ENCODE measurements at places on chromosomes 3 and 15.
A peak's percentile ranks its signal among the peaks of the same experiment; 100 is the strongest.

- no peak for DNase-seq
Observed at GRCh38 chr3:66639809-66640356, 139.1 kb upstream of the LRIG1 start.

- no peak for DNase-seq
Observed at GRCh38 chr3:123070510-123070909, 3.7 kb downstream of the PDIA5 start.

- DNase-seq = no peak
Observed at GRCh38 chr15:89452330-89452836, 44.0 kb downstream of the RHCG start.

DNA sequence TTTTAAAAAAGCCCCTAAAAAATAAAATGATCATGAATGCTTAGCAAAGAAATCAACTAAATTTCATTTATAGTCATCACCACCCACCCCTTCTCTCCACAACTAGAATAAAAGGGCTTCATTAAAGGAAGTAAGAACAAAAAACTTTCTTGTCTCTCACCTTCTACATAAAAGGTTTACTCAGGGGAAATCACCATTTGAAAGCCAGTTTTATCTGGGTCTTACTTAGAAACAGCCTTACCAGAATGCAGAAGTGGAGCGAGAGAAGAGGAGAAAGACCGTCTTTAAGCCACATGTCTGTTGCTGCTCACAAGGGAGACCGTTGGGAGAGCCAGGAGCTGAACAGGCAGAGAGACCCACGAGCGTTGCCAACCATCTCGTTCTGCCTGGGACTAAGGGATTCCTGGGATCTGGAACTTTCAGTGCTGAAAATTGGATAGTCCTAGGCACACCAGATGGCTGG lies 350.1 kb upstream of the PROK2 start:
- no peak for DNase-seq

GRCh38 chr3:14458434-14459275 lies 56.2 kb downstream of the SLC6A6 start:
- no peak for DNase-seq

GRCh38 chr15:83016906-83017305 lies 5.5 kb upstream of the C15orf40 start:
- no peak for DNase-seq

DNA sequence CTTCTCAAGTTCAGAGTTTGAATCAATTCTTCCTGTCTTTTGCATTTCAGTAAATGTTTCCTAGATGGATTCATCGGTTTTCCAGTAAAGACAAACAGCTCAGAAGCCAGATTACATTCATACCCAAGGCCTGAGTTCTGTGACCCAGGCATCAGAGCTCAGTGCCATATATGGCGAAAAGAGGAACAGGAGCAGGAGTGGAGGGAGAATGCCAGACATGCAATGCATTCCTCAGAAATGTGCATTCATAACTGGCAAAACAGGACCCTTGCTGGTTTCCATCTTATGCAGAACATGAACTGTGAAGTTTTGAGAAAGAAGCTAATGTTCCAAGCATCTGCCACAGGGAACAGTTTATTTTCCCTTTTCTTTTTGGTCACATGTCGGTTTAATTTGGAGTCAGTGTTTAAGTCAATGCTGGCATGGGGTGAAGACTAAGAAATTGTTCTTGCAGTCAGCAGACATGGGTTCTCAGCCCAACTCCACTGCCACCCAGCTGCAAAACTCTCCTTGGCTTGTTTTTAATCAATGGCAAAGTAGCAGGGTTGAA lies 116.5 kb downstream of the LPP start:
- peak; percentile 86 for DNase-seq

GRCh38 chr3:194787072-194787471 lies 101.4 kb downstream of the FAM43A start:
- DNase-seq = no peak

DNA sequence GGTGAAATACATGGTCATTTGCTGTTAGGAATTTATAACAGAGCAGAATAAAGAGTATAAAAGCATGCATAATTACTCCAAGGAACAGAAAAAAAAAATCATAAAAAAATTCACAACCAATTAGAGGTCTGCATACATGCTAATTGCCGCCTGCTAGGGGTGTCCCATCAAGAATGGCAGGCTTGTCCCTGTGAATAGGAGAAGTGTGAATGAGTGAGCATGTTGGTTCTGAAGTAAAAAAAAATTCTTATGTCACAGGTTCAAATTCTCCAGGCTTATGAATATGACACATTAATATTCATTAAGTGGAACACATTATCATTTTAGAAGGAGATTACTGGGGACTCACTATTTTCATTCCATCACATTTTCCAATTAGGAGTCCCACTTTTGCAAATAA lies 822.7 kb downstream of the NTRK3 start:
- no peak for DNase-seq

GRCh38 chr3:74268753-74269152 lies 345.7 kb downstream of the CNTN3 start:
- DNase-seq = no peak

- no peak for DNase-seq
Observed at GRCh38 chr3:145457825-145458552, 703.0 kb downstream of the PLOD2 start.

DNA sequence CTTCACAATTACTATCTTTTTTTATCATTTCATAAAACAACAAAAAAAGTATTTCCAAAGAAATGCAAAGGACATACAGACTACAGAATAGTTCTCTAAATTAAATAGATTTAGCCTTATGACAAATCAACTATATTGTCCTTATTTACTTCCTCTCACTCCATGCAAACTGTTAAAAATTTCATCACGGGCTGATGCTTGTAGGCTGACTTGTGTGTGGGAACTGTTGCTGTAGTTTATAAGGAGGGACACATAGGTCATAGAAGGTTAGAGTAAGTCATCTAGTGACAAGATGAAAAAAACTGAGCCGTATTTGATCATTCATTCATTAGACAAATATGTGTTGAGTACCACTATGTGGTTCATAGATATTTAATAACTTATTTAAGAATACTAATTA lies 232.5 kb upstream of the TBL1XR1 start:
- DNase-seq = no peak

DNA sequence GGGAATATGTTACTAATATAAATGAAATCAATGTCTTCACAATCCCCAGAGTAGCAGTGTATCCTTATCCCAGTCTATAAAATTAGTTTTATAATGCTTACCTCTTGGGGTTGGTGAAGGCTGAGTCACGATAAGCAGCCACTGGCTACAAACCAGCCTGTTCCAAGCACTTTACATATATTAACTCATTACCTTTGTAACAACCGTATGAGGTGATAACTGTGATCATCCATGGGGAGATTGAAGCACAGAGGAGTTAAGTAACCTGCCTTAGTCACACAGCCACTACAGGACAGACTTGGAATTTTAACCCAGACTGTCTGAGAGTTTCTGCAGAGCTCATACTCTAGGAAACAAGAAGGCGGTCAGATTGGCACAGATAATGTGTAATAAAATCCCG lies 43.3 kb upstream of the MITF start:
- no peak for DNase-seq

DNA sequence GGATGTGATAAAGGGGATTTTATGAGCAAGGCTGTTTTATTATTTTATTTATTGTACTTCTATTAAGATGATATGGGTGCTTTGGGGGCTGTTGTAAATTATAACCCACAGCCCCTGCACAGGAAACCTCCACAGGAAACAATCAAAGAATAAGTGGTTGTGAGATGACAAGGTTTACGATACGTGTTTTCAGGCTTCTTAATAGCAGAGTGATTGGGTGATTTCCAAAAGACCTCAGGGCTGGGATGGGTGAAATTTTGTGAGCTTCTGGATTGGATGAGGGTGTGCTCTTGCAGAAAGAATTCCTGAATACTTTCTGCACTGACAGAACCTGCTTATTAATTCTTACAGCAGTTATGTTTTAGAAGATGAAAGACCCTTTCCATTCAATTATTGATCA lies 21.4 kb downstream of the CHL1 start:
- no peak for DNase-seq

DNA sequence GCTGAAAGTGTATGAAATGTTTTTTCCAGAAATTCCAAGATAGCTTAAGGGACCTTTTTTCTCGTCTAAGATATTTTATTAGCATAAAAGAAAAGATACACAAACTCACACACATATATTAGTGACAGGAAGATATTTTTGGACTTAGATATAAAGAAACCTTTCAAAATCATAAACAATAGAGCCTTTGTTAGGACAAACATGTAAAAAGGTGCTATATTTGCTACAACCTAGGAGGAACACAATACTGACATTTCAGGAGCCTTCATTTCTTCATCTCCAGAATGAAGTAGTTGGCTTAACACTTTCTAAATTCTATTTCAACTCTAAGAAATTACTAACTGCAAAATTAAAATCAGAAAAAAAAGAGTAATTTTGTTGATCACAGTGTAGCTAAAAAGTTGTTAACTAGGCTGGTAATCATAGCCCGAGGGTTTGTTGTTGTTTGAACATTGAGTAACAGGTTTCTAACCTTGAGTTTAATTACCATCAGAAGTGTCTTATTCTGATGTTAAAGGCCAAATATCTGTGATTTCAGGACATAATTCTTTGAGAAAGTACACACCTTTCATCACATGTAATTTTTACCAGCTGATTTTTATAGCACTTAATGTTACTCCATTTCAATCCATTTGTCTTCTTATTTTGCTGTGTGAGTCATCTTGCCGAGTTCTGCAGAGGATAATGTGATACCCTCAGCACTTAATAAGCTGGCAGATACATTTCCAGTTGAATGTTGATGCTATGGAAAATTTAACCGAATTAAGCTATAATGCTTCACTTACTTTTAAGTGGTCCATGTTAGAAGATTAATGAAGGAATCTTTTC lies 97.3 kb downstream of the MBNL1 start:
- DNase-seq = no peak

DNA sequence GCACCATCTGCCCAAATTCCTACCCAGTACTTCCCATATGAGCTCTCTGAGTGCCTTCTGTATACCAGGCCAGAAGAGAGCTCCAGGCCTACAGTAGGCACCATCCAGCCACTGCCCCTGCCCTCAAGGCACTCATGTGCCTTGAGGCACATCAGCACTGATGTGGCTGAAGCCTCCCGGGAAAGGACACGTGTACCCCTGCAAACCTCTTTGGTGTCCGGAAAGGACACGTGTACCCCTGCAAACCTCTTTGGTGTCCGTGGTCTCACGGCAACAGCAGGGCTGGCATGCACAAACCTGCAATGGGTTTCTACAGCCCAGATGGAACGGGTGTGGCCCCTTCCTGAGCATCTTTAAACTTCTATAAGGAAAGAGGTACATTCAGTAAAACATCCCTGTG lies 209.4 kb upstream of the IGF1R start:
- DNase-seq = no peak

GRCh38 chr3:184011937-184012889 lies 5.5 kb downstream of the ABCC5 start:
- DNase-seq = no peak

GRCh38 chr3:156594219-156594683 lies 39.3 kb upstream of the SSR3 start:
- DNase-seq = no peak

- no peak for DNase-seq
Observed at GRCh38 chr3:78951342-78951945, 816.4 kb downstream of the ROBO1 start.

DNA sequence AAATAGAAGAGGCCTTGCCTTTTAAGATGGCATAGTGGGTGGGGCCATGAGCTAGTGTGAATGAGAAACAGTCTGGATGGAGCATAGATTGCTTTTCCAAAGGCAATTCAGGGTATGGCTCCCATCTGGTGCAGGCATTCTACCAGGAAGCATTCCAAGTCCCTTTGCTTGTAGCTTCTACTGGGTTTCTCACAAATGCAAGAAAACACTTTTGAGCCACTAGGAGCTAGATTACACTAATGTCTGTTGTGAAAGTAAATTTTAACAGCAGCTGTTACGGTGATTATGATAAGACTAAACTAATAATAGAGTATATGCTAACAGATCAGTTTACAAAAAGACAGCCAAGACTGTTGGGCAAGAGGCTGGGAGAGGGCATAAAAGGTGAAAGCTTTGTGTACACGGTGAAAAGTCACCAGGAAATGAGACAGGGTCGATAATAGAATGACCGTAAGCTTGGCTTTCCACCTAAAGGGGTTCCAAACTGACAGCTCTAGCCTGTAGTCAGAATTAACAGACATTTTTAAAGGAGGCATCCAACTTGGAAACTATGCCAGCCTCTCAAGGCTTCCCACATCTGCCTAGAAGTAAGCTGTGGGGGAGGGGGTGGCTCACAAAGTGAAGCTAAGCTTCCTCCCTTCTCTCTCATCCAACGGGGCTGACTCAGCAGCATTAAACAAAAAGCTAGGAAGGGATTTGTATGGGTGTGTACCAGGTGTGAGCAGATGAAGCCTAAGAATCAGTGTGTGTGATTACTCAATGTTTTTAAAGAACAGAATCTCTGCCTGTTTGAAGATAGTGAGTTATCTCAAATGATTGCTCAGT lies 61.1 kb upstream of the GPD1L start:
- DNase-seq = peak; percentile 2

GRCh38 chr3:193134856-193135255 lies 106.2 kb upstream of the PLAAT1 start:
- DNase-seq = peak; percentile 74

- peak; percentile 97 for DNase-seq
Observed at GRCh38 chr3:93979850-93980676, at the start of gene ARL13B. Gene ARL13B, plus strand, starts transcription at chr3:93980155. Its CDS starts 269 bp downstream, at chr3:93980424.

DNA sequence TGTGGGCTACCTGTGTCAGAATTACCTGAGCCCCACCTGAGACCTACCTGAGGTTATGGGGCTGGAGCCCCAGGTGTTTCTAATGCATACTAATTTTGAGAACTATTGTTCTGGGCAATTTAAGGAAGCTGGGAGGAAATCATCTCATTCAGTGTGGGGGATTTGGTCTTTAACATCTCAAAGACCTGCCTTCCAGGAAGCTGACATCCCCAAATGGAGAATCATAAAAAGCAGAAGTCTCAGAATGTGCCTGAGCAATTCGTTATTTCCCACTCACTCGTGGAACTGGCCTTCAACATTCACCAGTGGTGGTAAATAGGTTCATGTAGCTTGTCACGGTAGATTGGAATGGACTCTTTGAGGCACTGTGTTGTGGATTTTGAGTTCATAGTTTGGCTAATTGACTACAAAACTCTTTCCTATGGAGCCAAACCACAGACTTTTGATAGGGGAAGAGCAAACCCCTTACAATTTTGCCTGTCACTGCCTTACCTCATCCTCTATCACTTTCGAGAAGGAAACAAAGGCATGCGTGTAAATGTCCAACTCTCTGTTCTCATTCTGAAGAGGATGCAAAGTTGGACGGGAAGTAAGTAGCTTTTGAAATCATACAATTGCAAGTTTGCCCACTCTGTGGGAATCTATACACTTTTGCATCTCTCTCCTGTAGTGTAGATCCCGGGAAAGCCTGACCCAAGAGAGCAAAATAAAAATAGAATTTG lies 521.0 kb upstream of the MDFIC2 start:
- DNase-seq = no peak

GRCh38 chr15:85810075-85810474 lies 15.3 kb upstream of the KLHL25 start:
- no peak for DNase-seq

- DNase-seq = no peak
Observed at GRCh38 chr3:186589856-186590579, 19.5 kb downstream of the DNAJB11 start.

DNA sequence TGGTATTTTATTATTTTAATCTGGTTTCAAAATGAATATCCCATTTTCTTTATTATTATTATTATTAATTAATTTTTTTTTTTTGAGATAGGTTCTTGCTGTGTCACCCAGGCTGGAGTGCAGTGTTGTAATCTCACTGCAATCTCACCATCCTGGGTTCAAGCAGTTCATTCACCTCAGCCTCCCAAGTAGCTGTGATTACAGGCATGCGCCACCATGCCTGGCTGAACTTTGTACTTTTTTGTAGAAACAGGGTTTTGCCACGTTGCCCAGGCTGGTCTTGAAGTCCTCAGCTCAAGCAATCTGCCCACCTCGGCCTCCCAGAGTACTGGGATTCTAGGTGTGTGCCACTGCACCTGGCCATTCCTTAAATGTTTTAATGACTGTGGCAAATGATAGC lies 28.6 kb downstream of the DAG1 start:
- no peak for DNase-seq

Measured in GM04504 (cell line).